ENCODE measurements at places on chromosomes 2 and 18.

DNA sequence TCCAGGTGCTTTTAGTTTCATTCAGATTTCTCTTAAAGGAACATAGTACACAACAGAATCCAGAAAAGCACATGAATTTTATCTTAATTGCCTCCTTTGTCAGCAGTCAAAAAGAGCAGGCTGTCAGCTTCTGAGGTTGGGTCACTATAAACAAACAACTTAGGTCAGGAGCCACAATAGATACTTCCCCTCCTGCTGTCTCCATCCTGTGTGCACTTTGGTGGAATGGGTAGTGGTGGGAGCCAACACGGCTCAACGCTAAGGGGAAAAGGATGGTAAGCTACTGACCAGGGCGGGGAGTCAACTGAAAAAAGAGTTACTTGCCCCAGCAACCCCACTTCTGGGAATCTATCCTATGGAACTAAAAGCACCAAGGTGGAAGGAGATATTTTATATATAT is 121.9 kb downstream of the PAX3 start:
- DNase-seq: no peak

DNA sequence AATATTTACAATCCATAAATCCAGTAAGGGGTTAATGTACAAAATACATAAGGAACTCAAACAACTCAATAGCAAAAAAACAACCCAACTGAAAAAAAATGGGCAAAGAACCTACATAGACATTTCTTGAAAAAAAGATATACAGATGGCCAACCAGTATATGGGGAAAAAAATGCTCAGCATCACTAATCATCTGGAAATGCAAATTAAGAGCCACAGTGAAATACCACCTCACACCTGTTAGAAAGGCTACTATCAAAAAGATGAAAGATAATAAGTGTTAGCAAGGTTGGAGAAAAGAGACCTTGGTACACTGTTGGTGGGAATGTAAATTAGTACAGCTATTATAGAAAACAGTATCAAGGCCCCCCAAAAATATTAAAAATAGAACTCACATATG is 14.6 kb downstream of the AP1S3 start:
- DNase-seq: no peak

DNA sequence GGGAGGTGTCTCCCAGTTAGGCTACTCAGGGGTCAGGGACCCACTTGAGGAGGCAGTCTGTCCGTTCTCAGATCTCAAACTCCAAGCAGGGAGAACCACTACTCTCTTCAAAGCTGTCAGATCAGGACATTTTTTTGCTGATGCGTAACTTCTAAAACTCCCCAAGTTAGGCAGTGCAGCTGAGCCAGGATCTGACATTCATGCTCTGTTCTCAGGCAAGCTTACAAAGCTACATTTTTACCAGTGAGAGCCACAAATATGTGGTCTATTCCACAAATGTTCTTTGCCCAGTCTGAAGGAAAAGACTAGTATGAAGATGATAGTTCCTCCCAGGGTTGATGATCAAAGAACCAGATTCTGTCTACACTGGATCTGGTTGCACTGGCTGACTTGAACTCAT is 184.1 kb downstream of the MTCL1 start:
- DNase-seq: no peak

- no peak for DNase-seq
Measured at GRCh38 chr2:7795778-7796563, 878.8 kb downstream of the RNF144A start.

DNA sequence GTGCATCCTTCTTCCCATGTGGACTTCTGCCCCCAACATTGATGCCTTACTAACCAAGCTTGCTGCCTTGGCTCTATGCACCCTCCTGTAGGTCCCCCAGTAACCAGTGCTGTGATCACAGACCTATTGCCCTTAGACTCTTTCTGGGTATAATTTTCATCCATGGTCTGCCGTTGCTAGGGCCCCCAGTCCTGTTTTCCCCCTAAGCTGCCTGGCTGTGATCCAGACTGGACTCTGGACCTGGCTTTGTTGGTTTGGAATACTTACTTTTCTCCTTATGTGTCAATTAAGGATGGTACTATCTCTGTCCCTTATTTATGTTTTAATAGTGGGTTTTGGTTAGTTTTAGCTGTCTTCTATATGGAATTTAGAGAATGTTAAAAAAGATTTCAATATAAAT is 26.0 kb downstream of the ATP9B start:
- no peak for DNase-seq

GRCh38 chr2:68784188-68784587 is 49.6 kb downstream of the ARHGAP25 start:
- DNase-seq: no peak

- DNase-seq: no peak
Measured at GRCh38 chr18:4172196-4173100, 282.7 kb downstream of the DLGAP1 start.

DNA sequence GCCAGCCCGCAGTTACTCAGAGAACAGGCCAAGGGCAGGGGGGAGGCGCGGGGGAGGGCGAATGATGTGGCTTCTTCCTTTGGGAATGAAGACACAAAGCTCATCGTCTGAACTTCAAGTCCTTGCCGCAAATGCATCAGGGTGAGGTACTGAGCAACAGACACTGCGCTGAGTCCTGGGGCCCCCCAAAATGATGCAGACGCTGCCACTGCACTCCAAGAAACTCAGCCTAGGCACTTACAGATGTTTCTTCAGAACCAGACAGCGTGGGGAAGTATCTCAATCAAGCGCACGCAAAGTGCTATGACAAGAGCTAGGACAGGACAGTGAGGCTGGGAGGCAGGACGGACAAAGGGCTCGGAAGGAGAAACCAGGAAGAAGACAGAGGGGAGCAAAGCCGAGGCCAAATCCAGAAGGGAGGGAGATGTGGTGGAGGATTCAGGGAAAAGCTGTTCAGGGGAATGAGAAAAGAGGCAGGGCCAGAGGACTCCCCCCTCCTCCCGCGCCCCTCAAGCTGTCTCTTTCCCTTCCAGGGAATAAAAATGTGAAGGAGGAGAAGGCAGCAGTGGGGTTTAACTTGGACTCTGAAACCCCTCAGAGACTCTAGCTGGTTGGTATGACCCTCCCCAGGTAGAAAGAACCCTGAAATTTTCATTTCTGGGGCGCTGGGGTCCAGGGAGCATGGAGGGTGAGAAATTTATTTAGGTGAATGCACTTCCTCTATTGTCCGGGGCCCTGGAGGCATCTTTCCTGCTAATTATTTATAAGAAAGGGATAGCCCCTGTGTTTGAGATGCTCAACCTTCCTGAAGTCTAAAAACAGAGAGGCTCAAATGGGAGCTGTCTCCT is 34.9 kb downstream of the CIB4 start:
- no peak for DNase-seq

GRCh38 chr2:239156516-239157265 is 244.1 kb downstream of the HDAC4 start:
- no peak for DNase-seq

DNA sequence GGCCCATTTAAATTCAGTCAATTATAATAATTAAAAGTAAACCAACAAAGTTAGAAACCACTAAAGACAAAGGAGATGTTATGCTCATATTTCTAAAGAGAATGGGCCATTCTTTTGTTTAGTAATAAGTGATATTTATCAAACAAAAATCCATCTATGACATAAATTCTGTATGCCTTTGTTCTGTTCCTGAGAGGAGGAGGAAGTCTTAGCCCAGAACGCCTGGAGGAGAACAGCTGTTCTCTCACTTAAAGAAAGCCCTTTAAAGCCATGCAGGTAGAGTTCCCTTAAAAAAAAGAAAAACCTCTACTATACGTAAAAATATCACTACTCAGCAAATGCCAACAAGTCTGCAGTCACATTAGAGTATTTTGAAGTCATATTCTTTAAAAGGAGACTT is 15.5 kb downstream of the LAMA1 start:
- DNase-seq: no peak

DNA sequence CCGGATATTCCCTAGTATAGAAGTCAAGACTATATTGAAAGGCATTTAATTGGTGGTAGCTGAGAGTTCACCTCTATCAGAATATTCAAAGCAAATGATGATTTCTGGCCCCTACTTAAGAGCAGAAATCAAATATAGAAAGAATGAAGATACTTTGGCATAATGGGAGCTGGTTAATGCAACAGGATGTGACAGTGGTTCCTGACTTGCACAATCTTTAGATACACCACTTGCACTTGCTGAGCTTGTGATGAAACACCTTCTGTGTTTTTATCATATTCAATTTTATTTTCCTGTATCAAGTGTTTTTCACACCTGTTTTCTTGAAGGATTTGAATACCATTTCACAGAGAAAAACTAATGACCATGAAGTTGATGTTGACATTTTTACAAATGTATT is 124.1 kb upstream of the CDH19 start:
- no peak for DNase-seq

- DNase-seq: no peak
Measured at GRCh38 chr2:43220229-43220751, 6.1 kb downstream of the ZFP36L2 start.

DNA sequence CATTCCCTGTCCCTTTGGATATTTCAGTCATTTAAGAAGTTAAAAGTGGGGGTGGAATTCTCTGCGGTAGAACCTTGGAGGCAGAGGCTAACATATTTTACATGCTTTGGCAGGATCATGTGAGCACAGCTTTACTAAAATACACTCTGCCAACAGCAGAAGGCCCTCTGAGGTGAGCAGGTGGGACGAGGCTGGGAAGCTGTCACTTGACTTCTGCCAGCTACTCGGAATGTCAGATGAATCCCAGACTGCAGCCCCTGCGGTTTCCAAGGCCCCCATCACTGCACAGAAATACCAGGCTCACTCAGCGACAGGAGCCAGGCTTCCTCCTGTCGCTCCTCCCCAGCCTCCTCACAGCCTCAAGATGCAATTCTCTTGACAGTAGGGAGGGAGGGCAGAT is 220.9 kb upstream of the REV1 start:
- no peak for DNase-seq
